ENCODE measurements at places on chromosomes 4 and X.
A peak's percentile ranks its signal among the peaks of the same experiment; 100 is the strongest.

- no peak for DNase-seq
These were observed 656.7 kb downstream of the GABRG1 start for GRCh38 chr4:45467157-45467556.

- no peak for DNase-seq
These were observed 628.4 kb downstream of the SPRY1 start for GRCh38 chr4:124025000-124025399.

GRCh38 chr4:3442959-3443749 is 1.4 kb downstream of the HGFAC start:
- DNase-seq = no peak

- no peak for DNase-seq
These were observed 190.7 kb downstream of the OR13H1 start for GRCh38 chrX:131734621-131735020.

DNA sequence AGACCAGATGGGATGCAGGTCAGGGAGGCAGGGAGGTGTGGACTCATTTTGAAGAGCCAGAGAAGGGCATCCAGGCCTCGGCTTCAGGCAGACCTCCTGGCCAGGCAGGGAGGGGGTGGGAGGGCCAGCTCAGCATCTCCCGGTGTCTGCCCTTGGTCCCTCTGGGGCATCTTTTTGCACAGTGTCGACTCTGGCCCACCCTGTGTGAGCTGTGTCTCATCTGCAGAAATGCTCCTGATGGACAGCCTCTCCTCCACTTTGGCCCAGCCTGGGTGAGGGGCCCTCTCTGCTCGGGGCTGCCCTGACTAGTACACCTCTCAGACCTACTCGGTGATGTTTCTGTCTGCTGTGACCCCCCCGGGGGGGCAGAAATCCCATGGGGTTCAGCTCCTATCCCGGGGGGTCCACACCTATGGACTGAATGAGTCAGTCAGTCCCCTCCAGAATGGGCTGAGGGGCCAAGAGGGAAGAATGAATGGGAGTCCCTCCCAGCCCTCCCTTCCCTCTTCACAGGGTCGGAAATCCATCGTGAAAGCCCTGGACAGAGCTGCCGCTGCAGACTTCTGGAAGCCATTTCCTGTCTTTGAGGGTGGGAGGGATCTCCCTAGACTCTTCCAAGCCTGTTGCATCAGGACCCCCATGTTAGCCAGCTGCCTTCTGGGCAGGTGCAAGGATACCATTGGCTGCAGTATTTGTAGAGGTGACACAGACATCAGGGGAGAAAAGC is 196.7 kb upstream of the PSAPL1 start:
- no peak for DNase-seq

GRCh38 chr4:76306882-76307659 is 538 bp downstream of the STBD1 start:
- DNase-seq = peak; percentile 86

DNA sequence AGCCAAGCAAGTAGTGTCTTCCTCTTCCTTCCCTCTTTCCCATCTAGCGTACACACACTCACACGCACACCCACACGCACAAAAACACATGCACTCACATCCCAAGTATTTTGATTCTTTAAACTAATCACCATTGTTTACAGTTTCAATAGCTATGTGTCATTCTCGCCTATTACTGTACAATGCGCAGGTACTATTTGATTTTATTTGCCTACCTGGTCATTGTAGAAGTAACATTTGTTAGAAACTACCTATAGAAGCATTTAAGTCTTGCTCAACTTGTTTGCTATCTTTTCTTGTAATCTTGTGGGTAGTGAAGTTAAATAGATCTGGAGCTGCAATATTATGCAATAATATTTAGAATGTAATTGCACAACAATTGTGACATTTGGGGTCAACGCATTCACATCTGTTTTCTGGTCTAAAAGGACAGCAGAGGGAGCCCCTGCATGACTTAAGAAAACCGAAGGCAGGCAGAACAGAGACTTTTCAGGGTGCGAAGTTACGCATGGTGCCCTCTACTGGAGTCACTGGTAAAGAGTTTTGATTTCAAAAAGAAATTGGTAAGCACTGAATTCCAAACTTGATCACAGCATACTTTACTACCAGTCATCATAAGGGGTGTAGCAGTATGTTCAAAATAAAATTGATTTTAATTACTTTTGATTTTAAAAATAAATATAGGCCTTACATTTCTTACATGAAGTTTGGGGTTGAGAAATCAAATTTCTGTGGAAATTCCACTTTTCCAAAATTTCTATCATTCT is 503.3 kb upstream of the FAM241A start:
- no peak for DNase-seq

GRCh38 chr4:186351668-186352194 is 85.7 kb downstream of the F11 start:
- DNase-seq = no peak

DNA sequence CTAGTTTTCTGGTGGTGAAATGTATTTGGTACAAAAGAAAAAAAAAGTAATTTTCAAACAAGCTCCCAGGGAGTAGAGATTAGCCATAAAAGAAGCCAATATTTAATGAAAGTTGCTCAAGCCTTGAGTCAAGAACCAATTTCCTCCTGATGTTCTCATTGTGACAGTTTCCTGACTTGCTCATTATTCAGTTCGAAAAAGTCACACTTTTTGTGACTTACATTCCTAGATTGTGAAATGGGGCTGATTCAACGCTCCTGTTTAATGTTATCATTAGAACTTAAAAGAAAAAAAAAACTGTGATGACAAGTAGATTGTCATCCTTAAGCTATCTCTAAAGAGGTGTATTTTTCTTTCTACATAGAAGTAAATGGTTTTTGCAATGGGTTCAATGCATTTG is 122.6 kb upstream of the BMPR1B start:
- DNase-seq = no peak

GRCh38 chrX:132206259-132206658 is 13.0 kb downstream of the RAP2C start:
- DNase-seq = no peak

DNA sequence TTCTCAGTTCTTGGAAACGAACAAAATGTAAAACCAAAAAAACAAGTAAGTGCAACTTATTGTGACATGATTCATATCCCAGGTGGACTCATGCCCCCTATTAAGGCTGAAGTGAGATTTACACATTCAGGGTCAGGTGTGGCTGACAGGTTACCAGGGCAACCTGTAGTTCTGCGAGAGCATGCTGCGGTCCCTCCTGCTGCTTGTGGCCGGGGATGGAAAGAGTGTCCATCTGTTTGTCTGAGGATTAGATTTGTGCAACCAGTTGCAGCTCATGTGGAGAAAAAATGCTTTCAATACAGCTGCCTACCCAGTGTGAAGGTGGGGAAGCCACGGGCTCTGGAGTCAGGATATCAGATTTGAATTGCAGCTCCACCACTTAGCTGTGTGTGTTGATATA is 78.8 kb downstream of the FAM184B start:
- DNase-seq = peak; percentile 58

DNA sequence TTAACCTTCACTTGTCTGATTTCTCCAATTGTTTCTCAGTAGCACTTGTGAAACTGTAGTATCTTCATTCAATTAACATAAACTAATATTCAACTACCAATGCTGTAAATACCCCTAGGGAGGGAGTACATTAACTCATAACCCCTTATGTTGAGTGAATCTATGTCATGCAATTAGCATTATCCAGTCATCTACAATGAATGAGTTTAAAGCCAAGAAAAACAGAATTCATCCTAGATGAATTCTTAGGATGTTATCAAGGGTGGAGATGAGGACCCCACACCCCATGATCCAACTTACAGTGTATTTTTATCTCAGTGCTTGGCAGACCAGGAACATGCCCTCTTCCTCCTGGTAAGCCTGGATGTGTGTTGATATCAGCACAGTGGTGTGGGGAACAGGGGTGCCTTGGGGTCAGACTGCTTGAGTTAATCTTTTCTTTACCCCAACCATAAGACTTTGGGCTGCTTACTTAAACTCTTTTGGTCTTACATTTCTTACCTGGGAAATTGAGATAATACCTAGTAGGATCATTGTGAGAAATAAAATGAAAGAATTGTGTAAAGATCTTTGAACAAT is 62.1 kb upstream of the SCOC start:
- no peak for DNase-seq

DNA sequence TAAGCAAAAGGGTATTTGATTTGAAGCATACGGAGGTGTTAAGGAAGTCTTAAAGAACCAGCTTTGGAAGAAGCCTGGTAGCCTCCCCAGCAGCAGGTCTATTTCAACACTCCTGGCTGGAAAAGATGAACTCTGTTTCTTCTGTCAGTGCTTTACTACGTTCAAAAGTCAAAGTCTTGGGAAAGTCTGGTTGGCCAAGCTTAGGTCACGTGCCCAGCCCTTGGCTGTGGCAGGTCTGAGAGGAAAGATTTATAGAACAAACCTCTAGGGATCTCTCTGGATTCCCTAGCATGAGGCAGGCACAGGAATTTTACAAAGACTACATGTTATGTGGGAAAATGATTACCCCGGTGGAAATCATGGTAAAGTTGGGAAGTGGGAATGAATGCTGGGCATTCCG is 8.6 kb upstream of the ARHGAP10 start:
- no peak for DNase-seq

DNA sequence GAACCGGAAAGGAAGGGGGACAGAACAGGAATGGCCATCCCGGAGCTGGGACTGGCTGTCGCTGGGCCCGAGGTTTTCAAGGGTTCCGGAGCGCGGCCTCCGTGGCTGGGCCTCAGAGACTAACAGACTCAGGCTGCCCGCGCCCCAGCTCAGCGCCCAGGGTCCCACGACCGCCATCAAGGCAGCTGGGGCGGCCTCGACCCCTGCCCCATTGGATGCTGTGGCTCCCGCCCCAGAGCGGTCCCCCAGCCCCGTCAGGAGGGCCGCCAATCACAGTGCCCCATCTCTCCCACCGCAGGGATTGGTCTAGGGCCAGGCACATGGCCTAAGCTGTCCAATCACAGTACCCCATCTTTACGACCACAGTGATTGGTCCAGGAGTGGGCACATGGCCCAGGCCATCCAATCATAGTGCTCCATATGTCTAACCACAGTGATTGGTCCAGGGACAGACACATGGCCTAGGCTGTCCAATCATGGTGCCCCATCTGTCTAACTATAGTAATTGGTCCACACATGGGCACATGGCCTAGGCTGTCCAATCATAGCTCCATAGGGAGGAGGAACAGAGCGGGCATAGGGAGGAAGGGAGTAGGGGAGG is 105.3 kb upstream of the NKX1-1 start:
- no peak for DNase-seq

- DNase-seq = no peak
These were observed 235.8 kb downstream of the RBMX2 start for GRCh38 chrX:130637591-130637990.

DNA sequence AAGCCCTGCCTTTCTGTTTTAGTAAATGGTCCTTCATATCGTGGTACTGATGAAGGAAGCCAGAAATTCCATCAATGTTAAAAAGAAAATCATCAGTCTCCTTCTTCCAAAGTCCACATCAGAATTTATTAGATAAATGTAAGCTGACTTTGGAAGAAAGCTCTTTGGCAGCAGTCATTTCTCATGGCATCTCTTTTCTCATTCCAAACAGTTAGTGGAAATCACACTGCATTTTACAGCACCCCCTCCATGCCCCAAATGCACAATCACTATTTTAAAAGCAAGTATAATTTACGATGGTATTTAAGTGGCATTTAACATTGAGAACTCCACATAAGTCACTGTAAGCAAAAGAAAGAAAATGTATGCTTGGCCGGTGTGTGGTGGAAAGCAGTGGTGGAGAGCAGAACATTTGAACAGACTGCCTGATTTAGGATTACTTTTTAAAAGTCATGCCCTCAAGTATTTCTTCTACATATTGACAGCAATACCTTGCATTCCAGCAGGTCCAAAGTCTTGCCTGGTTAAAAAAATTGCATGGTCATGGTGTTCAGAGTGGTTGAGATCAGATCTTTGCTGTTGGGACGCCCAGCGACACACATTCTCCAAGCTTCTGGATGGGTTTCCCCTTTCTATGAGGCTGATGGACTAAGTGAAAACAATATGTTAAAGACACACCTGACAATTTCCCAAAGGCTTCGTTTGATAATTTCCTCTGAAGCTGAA is 248.6 kb downstream of the ADAMTS3 start:
- no peak for DNase-seq

DNA sequence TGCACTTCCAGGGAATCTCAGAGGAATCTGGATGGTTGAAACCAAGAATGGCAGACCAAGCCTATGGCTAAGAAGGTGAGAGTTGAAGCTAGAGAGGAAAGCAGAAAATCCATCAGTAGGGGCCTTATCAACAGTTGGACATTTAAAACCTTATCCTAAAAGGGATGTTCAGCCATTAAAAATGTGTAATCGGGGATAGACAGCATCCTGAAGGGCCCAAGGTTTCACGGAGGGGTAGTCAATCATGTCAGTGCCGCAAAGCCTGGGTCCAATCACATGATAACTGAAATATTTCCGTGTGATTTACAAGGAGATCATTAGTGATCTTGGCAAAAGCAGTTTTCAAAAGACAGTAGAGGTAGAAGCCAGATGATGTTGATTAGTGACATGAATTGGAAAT is 61.9 kb upstream of the ELOVL6 start:
- no peak for DNase-seq

GRCh38 chr4:19492606-19493005 is 759.1 kb upstream of the SLIT2 start:
- no peak for DNase-seq

DNA sequence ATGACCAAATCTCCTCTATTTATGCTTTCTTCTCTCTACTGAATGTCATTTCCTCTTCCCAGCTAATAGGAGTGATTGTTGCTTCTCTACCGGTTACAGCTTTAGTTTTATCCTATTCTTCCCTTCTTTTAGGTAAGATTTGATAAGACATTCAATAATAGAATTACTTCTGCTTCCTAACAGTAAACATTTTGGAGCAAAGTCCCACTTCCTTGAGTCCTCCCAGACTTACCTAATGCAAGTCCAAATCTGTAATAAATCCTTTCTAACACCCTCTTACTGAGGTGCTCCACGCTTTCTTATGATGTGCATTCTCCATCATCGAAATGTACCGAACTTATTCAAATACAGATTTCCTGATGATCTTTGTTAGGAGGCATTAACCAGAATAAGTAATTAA is 79.2 kb upstream of the GPM6A start:
- no peak for DNase-seq

DNA sequence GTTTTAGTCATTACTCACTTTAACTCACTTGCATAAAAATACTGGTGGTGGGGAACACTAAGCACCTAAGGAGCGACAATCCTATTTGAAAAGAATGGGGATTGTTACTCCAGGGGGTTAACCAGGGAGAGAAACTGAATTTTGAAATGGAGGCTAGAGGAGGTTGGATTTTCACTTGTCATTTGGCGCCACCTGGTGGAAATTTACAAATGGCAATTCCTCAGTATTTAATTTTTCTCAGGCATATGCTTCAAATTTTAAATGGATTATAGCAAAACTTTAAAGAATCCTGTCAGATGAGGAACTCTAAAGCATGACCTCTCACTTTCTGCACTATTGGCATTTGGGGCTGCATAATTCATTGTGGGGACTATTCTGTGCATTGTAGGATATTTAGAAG is 2.7 kb upstream of the GEMIN8 start:
- DNase-seq = no peak

Data from cardiac septum (tissue), 1 donor.